Activated CD8-positive, alpha-beta memory T cell treated with anti-CD3 and anti-CD28 coated beads for 48 hours (primary cell): ENCODE measurements at places on chromosomes 7 and 10.

- DNase-seq = no peak
Observed at GRCh38 chr10:68721673-68722335, 765 bp downstream of the CCAR1 start.

DNA sequence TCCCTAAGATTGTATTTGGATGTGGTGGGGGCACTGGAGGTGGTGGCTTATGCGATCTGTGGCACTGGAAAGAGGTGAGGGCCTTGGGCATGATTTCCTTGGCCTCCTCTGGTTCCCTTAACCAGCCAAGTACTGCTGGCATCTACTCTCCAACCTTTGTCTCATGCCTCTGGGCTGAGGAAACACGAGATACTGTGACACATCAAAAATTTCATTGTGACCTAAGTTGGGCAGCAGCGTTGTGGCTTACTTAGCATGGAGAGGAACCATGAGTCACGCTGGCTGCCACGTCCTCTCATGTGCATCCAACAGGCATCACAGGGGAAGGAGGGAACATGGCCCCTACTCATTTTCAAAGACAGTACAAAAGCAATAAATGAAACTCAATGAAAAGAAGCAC is 29.7 kb upstream of the GSDME start:
- no peak for DNase-seq

DNA sequence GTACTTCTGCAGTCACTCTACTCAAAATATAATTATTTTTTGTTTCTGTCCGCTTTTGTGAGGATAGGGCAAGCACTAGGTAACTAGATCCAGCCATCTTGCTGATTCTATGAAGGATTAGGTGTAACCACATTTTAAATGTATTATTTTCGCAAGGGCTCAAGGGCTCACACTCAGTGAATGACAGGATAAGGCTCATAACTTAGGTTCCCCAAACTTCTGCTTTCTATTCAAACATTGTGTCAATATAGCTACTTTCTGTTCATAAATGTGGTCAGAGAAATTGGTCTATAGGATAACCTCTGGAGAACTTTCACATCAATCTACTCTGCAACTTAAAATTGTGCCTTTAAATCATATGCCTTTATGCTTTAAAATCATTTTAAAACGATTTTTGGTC is 1141.2 kb downstream of the SORCS1 start:
- no peak for DNase-seq

GRCh38 chr10:8752146-8752843 is 697.8 kb downstream of the GATA3 start:
- DNase-seq = no peak

DNA sequence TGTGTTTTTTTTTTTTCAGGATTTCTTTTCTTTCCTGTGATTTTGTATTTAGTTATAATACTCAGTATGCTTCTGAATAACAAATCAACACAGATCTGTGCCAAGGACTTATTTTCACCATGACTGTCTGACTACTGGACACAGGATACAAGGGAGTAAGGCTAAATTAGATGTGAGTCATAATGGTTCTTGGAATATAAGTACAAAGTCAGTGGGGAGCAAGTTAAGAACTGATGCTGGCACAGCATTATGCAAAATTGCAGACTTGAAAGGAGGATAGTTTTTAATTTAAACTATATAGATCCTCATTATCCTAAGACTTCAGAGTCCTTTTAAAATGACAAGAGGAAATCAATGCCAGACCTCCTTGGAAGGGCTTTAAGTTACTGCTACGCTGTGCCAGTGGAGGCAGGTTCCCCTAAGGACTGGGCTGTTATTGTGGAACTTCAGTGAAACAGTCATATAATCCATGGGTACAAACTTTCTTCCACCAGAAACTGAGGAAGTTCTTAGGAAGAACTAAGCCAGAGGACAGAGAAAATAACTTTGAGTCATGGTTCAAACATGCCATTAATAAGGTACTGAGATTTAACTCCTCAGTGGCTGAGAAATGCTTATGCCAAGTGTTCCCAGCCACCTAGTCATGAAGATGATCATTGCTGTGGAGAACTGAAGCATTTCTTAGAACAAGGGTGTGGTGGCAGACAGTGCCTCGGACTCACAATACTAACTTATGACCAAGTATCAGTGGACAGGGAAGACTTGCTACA is 531.2 kb downstream of the HTR7 start:
- DNase-seq = no peak

DNA sequence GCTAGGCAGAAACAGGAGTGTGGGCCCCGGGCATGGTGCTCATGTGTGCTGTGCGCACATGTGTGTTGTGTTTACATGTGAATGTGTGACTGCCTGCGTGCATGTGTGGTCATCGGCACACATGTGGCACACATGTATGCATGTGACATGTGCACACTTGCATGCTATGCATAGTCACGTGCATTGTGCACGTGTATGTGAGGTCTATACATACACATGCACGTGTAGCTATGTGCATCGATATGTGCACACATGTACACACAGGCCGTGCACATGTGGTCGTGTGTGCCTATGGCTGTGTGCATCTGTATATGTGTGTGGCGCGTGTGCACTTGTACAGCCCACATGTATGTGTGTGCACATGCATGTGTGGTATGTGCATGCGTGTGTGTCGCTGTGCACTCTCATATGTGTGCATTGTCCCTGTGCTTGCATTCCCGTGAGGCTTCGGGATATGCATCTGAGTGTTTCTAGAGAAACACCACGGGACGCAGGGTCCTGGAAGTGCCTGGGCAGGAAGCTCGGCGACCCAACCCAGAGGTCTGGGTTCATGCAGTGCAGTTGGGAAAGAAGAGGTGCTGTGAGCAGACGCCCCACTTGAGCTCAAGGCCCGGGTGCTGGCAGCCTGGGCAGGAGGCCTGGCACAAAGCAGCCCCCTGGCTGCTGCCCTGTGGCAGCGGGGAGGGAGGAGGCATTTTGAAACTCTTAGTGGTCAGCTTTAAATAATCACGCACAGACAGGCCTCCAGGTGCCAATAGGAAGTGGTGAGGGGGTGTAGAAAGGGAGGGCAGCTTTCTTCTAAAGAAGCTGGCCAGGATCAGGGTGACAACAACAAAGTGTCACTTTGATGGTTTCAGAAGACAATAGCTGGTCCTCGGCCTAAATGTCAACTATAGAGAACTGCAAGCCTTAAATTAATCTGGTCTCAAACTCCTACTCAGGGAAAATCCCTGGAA is 410.0 kb upstream of the MGMT start:
- no peak for DNase-seq

GRCh38 chr7:108193594-108194498 is 63.7 kb upstream of the LAMB4 start:
- DNase-seq = no peak

- no peak for DNase-seq
Observed at GRCh38 chr7:685540-685939, 41.0 kb upstream of the DNAAF5 start.

GRCh38 chr10:79404690-79405131 is 40.7 kb downstream of the ZCCHC24 start:
- no peak for DNase-seq

DNA sequence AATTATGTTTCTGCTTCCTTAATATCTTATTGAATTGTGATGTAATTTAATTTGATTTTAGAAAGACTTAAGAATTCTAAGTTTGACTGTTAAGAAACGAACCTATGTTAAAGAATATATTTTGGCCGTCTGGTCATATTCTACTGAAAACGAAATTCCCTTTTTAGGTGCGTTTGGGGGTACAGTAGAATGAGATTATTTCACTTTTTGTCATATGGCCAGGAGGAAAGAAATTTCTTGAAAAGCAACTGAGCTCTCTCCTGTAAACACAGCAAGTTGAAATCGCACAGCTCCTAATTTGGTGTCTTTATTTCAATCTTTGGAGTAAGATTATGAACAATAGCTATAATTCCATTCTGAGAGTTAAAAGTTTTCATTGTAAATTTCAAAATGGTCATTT is 227.6 kb downstream of the CACNB2 start:
- DNase-seq = no peak

DNA sequence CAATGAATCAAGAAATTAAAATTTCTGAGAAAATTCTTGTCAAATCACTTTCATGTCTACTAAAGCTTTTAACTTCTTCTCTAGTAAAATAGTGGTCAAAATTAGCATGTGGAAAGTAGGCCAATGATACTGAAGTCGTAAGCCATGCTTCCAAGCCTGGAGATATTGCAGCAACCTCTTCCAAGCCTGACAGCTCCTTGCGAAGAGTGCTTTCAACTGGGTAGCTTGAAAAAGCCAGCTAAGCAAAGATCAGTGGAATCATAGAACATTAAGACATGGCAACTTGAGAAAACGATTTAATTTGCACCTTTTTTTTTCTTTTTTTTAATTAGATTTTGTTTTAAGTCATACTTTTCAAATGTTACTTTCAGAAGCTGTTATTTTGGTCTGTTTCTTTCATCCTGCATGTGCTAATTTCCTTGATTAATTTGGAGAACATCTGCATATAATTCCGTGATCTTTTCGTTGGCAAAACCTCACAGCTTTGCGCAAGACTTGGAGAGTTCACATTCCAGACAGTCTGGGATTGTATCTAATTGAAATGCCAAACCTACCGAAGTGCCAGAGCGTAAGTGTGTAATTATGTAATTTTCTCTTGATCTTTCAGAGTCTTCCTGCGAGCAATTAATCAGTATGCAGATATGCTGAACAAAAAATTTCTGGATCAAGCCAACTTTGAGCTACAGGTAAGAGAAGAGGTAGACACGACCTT is 142.2 kb upstream of the INSYN2A start:
- DNase-seq = no peak

GRCh38 chr10:36779238-36779846 is 346.1 kb upstream of the ANKRD30A start:
- no peak for DNase-seq

GRCh38 chr7:34875481-34875880 is 161.8 kb downstream of the DPY19L1 start:
- no peak for DNase-seq

GRCh38 chr7:112556633-112557032 is 75.8 kb downstream of the LSMEM1 start:
- no peak for DNase-seq

DNA sequence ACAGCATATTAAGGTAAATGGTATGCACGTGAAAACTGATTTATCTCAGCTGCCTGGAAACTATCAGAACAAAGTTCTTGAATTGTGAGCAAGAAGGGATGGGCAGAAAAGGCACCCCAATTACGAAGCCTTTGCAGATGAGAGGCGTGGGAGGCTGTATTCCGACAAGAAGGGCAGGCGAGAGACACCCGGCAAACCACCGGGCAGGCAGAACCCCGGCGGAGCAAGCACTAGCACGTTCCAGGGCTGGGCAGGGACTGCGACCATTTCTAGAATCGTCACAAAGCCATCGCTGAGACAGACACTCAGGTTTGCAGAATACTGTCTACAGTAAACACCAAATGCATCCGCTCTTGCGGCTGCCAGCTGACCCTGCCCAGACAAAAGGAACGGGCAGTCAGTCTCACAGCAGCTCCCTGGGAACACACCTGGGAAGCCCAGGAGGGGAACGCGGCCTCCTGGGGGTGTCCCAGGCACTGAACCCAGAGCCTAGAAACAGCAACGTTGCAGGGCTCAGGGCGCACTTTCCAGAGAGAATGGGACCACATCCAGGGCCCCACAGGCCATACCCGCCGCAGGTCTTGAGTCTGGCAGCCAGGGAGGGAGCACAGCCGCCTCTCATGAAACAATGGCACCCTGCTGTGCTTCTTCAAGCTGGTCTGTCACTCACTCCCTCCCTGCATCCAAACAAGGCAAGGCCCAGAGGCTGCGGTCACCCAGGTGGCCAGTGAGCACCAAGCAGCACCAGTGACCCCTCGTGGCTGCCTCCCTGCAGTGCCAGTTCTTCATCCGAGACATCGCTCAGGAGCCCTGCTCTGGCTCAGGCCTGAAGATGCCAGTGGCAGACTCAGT is 261.9 kb downstream of the PTPRN2 start:
- no peak for DNase-seq

- DNase-seq = no peak
Observed at GRCh38 chr10:31972519-31973041, 43.9 kb upstream of the ARHGAP12 start.

DNA sequence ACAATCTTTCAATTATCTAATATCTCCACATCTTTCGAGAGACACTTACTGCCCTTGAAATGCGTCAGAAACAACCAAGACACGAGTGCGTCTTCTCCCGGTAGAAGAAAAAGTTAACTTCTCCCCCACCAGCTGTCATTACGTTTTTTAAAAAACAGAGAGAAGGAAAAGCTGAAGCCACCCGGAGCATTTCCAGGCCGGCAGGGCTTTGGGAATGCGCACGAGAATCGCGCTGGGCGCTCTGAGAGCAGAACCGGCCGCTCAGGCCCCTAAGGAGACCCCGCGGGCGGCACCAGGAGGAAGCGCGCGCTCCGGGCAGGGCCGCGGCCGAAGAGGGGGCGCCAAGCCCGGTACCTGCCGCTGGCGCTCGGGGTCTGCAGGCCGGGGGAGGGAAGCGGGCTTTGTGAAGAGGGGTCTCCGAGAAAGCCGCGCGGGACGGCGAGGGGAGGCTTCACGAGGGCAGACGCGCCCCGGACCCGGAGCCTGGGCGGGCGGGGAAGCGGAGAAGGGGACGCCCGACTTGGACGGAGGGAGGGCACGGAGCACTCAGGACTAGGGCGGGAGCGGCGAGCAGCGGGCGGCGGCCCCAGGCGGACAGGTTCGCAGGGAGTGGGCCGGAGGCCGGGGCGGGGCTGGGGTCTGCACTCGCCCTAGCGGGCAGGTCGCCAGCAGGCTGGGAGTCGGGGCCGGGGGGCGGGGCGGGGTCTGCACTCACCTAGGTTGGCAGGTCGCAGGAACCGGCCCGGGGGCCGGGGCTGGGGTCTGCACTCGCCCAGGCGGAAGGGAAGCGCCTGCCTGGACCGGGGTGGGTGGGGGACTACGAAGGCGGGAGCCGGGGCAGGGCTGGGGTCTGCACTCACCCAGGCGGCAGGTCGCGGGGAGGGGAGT is 932 bp downstream of the ESYT2 start:
- DNase-seq = no peak

GRCh38 chr10:47259466-47259865 is 40.5 kb upstream of the GDF10 start:
- DNase-seq = no peak

DNA sequence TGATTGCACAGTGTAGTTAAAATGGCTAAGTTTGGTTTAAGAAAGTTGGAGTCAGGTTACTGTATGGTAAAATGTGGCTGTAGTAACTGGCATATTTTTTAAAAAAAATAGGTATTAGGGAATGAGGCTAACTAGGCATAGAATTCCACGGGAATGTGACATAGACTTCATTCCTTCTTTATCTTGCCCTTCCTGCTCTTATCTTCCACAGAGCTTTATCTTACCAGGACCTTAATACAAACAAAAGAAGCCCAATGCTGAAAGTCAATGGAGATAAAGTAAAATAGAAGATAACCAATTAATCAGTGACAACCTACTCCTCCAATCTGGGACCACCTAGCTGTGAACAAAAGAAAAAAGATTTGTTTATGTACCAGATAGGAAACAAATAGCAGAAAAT is 58.1 kb downstream of the TET1 start:
- no peak for DNase-seq

DNA sequence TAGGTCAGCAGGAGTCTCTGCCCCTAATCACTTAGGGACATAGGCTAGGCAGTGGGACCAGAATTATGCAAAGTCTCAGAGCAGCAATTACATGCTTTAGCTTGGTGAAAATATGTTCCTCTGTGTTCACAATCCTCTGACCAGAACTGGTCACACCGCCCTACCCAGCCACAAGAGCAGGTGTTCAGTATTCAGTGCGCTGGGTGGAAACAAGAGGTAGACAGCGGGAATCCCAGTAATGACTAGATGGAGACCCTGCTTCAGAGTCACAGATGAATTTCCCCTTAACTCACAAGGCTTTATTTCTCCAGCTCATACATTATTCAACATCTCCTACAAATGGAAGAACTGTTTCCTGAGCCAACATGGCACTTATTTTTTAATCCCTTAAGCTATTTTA is 763.7 kb upstream of the POM121L12 start:
- no peak for DNase-seq
